Sciatic nerve (tissue), 2 donors: ENCODE measurements at places on chromosomes 6 and 20.
A peak's percentile ranks its signal among the peaks of the same experiment; 100 is the strongest.

DNA sequence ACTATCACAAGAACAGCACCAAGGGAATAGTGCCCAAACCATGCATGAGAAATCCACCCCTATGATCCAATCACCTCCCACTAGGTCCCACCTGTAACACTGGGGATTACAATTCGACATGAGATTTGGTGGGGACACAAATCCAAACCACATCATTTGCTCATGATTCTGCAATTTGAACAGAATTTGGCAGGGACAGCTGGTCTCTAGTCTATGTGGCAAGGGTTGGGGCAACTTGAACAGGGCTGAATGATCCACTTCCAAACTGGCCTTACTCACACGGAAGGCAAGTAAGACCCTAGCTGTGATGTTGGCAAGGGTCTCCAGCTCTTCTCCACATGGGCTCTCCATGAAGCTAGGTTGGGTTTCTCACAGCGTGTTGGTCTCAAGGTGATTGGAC is 10.1 kb upstream of the FKBP5 start:
- no peak for DNase-seq

DNA sequence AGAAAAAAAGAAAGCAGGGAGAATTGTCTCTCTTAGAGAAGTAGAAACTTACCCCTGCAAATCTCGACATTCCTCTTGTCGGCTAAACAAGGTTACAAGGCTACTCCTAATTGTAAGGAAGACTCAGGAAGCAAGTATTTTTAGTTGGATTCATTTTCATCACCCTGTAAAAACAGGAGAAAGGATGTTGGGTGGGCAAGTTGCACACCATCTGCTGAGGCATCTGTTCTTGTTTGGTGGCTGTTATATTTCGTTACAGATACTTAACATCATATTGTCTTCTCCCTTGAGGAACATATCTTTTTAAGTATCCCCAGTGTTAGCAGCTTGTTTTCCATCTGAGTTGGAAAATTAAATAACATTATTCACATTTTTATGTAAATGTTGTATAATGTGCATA is 187.5 kb downstream of the PLCB4 start:
- DNase-seq = no peak

DNA sequence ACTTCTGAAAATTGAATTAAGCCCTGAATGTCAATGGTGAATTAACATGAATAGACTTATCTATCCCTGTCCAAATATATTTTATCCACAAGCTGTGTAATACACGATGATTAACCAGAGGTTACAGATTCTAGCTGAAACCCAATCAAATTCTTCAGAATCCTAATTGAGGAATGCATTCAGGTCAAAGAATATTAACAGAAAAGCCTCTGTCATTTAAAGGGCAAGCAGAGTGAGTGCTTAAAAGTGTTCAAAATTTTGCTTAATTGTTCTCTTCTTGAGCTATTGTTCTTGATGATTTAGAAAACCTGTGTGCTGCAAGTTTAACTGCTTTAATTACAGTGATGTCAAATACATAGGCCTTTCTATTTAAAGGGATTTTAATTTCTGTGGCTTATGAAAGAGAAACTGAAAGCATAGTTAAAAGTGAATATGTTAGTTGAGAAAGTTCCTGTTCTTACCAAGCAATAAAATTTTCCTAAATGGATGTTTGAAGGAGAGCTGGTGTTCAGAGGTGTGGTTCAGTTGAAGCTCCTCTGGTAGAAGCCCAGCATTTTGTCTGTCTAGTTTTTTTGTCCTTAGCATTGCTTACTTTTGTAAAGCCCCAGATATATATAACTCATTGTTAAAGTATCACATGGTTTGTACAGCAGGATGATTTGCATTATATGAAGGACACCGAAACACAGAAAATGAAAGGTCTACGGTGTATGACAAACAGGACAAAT is 466.3 kb upstream of the PLCB4 start:
- DNase-seq = no peak

GRCh38 chr6:34027445-34027936 is 118.4 kb downstream of the GRM4 start:
- peak; percentile 68 for DNase-seq

GRCh38 chr6:65787787-65788186 is 80.8 kb upstream of the EYS start:
- DNase-seq = no peak

DNA sequence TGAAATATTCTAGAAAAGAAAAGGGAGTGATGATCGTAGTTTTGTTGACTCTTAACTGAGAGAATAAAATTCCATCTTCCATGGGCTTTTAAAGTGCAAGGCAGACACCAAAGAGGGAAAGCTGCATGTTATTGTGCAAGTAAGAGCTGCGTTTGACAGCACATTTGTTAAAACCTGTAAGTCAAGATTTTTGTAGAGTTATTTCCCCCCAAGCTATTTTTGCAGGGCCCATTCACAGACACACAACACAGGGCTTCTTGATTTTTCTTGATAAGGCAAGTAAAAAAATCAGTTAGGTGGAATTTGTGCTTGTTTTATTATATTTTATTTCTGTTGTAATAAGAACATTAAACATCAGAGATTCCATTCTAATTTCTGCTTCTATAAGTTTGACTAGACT is 13.8 kb downstream of the CFAP206 start:
- no peak for DNase-seq

DNA sequence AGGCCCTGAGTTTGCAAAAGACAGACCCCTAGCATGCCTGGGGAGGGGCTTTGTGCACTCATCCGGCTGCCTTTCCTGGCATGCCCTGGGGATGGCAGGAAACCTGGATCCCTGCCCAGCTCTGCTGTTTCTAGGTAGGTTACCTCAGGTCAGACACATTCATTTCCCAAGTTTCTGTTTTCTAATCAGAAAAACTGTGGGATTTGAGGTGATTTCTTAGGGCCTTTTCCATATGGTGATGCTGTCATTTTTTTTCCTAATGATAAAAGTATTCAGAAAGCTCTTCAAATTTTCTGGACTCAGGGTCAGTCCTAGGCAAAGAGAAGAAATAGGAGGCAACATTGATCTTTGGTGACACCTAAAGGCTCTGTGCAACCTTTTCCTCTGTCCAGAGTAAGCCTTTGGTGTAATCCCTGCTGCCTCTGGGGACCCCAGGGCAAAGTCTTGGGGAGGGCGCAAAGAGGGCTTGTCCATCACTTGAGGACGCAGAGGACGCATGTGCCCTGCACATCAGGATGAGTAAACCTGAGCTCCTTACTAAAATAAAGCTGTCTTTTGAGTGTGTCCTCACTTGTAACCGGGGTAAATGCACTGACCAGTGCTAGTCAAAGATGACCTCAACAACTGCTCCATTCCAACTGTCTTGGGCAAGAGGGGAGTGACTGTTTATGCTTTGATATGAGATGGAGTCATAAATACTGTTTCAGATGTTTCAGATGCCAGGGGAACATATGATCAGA is 13.5 kb upstream of the TRAM2 start:
- DNase-seq = no peak

DNA sequence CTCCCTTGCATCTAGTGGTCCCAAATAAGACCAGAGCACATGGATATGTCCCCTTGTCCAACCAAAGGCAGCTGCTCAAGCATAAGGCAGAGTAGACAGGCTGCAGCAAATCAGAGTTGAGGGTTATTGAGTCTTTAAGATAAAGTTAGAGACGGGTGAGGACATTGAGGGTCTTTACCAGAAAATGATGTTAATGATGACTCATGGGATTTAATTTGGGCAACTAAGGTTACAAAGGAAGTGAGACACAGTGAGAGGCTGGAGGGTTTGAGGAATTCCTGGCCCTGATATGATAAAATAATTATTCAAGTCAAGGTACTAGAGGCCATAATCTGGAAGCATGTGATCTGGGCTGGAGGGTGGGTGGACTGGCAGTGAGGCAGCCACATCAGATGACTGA is 133.6 kb downstream of the ALDH8A1 start:
- no peak for DNase-seq

DNA sequence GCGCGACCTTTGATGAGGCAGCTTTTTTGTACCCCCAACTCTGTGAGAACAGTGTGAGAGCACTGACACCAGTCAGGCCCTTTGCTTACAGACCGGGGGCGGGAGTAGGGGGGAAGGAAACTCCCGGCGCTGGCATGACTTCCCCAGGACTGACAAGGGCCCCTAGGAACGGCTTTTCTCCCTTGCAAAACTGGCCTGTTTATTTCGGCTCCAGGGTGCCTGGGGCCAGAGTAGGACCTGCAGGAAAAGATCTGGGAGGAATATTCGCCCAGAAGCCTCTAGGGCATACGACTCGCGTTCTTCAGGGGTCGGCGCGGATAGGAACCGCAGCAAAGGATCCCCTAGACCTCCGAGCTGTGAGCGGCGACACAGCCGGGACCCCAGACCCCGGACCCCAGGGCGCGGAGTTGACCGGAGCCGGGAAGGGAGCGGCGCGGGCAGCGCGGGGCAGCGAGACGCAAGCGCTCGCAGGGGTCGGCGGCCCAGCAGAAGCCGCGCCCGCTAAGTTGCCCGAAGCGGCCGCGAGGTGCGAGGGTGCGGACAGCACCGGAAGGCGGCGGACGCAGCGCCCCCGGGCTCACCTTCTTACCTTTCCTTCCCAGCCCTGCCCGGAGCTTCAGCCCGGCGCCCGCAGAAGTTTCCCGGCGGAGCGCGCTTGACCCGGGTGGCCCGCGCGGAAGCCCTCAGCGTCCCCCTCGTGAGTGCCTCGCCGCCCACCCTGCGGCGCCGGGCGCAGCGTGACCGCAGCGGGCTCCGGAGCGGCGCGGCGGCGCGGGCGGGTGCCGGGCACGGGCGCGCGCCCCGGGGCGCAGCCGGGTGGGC is at the start of gene POPDC3:
Gene POPDC3, minus strand, starts transcription at position 771 of the 822 bp plus-strand sequence. CDS start 18,105 bp downstream, outside the sequence.
- DNase-seq = no peak

- peak; percentile 17 for DNase-seq
These were observed 56.1 kb downstream of the PSMG4 start for GRCh38 chr6:3314621-3315467.

DNA sequence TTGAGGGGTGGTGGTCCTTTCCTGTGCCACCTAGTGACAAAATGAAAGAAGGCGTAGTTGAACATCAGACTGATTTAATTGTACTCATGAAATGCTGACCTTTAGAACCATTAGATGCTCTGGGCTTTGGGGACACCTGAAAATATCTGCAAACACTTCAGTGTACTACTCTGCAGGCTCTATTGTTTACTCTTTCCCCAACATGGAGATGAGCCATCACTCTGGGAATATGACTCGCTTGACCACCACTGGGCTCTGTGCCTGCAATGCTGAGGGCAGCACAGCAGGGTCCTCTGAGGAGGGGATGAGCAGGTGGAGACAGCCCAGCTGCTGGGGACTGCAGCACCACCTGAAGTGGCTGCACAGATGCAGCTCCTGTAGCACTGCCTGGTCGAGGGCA is 74.8 kb upstream of the SLC24A3 start:
- DNase-seq = no peak

DNA sequence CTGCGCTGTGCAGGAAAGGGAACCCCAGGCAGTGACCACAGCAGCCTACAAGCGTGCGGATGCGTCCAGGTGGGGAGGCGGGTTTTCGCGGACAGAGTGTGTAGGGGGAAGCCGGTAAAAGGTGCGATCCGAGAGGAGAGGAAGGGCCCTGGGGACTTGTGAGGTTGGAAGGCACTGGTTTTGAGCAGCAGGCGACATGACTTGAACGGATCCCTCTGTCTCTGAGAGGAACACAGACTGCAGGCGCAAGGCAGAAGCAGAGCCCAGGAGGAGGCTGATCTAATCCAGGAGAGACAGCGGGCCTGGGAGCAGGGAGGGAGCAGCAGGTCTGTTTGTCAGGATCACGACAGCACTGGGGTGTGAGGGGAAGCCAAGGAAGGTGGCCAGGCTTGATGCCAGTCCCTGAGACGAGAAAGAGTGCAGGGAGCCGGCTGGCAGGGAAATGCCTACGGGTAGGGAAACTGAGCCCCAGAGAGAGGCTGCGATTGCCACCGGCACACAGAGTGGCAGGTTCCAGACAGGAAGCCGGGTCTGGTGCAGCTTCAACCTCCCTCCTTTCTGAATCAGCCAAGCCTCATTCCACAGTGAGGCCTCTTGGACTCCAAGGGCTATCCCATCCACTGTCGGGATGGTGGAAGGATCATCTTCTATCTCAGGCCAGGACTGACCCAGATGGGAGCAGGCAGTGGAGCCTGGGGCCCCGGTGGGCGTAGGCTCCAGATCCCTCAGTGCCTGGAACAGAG is 57.1 kb downstream of the HNF4A start:
- no peak for DNase-seq

GRCh38 chr20:60191014-60191413 is 232.8 kb downstream of the CDH26 start:
- DNase-seq = no peak

DNA sequence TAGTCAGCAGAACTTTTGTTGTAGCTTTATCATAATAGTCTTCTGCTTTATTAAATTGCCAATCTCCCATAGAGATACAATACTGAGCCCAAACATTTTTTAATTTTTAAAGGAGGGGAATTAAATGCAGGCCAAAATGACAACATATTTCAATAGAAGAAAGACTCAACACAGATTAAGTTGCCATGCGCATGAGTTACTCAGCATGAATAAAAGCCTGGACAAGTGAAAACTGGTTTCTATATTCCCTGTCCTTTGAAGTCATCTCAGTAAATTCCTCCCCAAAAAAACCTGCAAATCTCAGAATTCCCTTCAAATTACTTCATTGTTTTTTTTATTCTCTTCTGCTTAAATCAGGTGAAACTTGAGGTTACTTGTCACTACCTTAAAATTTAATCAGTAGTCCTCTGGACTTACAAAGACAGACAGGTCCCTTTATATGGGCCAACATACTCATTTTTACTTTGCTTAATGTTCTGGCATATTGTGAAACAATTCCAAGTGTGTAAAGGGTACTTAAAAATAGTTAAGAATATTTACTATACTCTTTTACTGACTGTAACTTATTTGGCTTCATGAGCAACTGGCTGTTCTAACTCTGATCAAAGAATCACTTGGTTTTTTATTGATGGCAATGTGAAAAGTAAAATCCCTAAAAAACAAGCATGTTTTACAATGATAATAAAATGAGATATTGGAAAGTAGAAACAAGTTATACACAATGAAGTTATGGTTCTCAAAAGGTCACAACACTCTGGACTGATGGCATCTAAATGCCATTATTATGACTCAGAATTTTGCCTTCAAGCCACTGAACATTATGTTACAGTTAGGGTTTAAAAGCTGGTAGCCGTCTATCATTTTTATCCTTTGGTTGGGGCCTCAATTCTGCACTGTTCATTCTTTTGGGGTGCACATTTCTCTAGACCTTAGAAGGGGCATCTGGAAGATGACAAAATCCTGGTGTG is 49.9 kb upstream of the COL21A1 start:
- no peak for DNase-seq

- DNase-seq = no peak
These were observed 41.5 kb upstream of the ZNF337 start for GRCh38 chr20:25738198-25738597.

- DNase-seq = no peak
These were observed 59.7 kb downstream of the TFAP2A start for GRCh38 chr6:10355115-10355702.

DNA sequence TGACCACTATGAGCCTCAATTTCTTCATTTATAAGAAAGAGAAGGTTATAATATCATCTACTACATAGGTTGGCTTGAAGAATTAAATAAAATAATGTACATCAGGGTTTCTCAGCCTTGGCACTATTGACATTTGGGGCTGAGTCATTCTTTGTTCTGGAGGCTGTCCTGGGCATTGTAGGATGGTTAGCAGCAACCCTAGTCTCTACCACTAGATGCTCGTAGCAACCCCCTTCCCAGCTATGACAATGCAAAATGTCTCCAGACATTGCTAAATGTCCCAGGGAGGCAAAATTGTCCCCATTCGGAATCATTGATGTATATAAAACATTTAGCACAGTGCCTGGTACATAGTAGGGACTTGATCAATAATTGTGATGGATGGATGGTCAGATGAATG is 152.1 kb downstream of the KHDC1L start:
- no peak for DNase-seq

- DNase-seq = no peak
These were observed 881 bp upstream of the AIG1 start for GRCh38 chr6:143059663-143060353.

- no peak for DNase-seq
These were observed 25.6 kb upstream of the AHI1 start for GRCh38 chr6:135522965-135523692.
